ENCODE measurements at places on chromosomes 7 and 10.
A peak's percentile ranks its signal among the peaks of the same experiment; 100 is the strongest.

DNA sequence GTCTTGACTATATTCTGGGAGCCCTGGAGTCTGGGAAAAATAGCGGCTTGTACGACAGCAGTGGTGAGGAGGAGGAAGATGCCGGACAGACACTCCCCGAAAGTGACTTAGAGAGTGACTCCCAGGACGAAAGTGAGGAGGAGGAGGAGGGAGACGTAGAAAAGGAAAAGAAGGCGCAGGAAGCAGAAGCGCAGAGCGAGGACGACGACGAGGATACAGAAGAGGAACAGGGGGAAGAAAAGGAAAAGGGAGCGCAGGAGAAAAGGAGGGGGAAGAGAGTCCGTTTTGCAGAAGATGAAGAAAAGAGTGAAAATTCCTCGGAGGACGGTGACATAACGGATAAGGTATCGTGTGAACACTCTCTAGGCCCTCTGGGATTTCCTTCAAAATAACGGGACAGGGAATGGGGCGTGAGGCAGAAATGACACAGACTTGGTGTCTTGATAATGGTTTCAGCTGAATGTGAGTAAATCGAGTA lies 908 bp downstream of the NOM1 start:
- DNase-seq, result no peak

GRCh38 chr10:72611783-72612182 lies 14.1 kb downstream of the MICU1 start:
- no peak for DNase-seq

- DNase-seq, result no peak
Observed at GRCh38 chr10:82313401-82313800, 438.4 kb downstream of the NRG3 start.

DNA sequence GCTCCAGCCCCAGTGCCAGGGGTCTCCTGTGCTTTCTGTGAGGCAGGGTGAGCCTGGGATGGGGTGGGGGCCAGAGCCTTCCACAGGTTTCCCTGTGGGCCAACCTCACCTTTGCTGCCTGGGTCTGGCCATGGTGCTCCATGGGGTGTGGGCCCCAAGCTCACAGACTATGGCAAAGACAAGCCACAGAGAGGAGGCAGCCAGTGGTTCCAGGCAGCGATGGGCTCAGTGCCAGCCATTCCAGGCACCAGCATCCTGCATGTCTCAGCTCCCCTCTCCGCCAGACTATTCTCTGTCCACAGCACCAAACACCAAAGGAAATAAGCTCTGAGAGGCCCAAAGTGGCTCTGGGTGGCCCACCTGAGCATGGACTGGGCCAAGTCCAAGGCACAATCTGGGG lies 133.5 kb downstream of the PTPN20 start:
- no peak for DNase-seq

- no peak for DNase-seq
Observed at GRCh38 chr7:70303780-70304179, 705.5 kb downstream of the AUTS2 start.

GRCh38 chr7:121160150-121161008 lies 168.4 kb upstream of the WNT16 start:
- DNase-seq, result no peak

GRCh38 chr7:91029688-91030087 lies 234.5 kb upstream of the FZD1 start:
- DNase-seq, result no peak

- no peak for DNase-seq
Observed at GRCh38 chr7:2471022-2471329, 5.2 kb downstream of the GRIFIN start.

GRCh38 chr7:75835688-75836285 lies 22.2 kb upstream of the CCL24 start:
- DNase-seq, result no peak

GRCh38 chr7:100493476-100494264 lies 9.9 kb downstream of the NYAP1 start:
- DNase-seq, result no peak

DNA sequence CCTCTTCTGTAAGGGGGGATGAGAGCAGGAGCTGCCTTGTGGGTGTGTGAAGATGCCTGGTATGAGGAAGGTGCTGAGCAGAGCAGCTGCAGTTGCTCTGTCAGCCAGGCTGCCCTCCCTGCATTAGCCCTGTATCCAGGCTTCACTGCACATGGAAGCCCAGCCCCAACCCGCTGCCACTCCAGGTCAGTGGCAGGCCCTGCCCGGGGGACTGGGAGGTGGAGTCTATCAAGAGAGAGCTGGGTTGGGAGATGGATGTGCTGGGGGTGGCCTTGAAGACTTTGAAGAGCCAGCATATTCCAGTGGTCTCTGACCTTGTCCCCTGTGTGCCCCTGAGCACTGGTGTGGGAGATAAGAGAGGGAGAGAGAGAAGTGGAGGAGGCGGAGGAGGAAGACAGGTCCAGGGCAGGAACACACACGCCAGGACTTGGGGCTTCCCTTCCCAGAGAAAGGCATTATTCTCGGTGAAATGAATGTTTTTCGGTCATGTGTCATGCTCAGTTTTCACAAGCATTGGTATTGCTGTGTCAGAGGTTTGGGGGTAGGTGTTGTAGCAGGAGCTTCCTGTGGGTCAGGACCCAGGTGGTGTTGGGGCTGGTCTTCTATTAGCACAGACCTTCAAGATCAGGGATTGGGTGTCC lies 2.6 kb downstream of the PPIF start:
- DNase-seq, result no peak

DNA sequence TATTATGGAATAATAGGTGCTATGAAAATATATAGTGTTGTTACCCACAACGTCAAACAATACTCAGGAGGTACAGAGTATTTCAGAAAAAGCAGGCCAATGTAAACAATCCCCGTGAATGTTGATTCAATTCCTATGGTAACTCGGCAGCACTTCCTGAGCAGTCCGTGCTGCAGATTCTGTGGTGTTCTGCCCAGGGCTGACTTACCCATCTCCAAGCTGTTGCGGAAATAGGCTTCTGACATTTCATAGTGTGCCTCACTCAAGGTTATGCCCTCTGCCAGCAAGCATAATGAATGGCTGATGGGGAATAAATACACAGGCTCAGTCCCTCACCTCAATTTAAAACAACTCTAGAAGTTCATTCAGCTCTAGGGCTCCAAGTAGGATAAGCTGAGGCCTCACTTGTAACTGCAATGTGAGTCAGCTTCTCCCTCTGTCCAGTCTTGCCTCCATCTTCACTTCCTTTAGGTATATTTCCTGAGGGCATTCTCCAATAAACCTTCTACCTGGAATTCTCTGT lies 177.6 kb downstream of the GNAI1 start:
- no peak for DNase-seq

DNA sequence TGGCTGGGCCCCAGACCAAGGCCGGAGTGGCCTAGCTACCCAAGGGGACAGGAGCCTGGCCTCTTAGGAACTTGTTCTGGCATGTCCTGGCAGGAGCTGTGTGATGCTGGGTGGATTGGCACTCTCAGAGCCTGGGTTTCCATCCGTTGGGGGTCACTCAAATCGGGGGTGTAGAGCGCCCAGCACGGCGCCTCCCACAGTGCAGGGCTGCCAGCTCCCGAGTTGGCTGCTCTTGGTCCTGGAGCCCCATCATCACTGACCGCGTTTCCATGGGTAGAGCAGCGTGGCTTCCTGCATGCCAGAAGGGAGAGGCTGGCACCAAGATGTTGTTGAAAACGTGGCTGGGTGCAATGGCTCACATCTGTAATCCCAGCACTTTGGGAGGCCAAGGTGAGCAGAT lies 70.3 kb downstream of the UNCX start:
- DNase-seq, result no peak

- DNase-seq, result no peak
Observed at GRCh38 chr10:79327090-79327457, 20.2 kb upstream of the PPIF start.

GRCh38 chr7:152180587-152180986 lies 155.1 kb downstream of the GALNT11 start:
- DNase-seq, result no peak

DNA sequence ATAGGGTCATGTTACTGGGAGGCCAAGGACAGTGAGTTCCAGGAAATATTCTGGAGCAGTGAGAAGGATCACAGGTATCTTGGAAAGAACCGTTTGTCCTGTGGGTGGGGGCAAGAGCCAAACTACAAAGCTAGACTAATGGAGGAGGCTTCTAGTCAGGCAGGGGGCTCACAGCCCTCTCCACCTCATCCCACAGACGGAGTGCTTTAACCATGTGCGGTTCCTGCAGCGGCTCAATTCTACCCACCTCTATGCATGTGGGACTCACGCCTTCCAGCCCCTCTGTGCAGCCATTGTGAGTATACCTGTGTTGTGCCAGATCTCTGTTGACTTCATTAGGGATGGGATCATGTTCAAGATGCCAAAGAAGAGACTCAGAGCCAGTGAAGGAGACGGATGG lies 8.1 kb downstream of the SEMA4G start:
- peak; percentile 38 for DNase-seq

DNA sequence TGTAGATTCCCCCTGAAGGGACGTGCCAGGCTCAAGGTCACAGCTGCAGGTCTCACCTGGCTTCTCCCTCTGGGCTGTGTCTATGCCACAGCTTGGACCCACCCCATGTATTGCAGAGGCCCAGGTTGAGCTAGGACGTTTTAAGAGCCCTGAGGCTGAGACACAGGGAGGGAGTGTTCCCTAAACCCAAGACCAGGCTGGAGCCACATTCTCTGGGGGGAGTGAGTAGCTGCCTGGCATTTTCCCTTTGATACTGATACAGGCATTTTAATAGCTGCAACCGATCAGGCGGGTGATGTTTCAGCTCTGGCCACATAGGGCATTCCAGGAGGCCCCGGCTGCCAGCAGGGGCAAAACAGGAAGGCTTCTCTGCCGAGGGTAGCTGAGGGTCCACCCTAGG lies 13.4 kb downstream of the COL13A1 start:
- DNase-seq, result no peak

DNA sequence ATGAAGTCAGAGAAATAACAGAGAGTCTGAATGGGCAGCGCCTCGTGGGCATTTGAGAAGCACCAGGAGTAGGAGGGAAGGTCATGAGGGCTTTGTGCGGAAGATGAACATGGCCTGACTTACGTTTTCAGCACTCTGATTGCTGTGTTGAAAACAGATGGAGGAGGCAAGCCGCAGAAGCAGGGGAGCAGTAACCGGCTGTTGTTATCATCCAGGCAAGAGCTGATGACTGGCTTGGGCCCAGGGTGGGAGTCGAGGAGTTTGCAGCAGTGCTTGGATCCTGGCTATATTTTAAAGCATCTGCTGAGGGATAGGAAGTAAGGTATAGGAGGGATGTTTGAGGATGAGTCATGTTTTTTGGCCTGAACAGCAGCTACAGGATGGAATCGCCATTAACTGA lies 12.7 kb upstream of the PDLIM1 start:
- DNase-seq, result no peak

DNA sequence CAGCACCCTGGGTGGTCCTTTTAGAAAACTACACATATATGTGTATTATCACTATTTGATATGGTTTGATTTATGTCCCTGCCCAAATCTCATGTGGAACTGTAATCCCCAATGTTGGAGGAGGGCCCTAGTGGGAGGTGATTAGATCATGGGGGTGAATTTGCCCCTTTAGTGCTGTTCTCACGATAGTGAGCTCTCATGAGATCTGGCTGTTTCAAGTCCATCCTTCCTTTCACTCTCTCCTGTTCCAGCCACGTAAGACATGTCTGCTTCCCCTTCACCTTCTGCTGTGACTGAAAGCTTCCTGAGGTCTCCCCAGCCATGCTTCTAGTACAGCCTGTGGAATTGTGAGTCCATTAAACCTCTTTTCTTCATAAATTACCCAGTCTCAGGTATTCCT lies 37.3 kb downstream of the DOCK4 start:
- no peak for DNase-seq

DNA sequence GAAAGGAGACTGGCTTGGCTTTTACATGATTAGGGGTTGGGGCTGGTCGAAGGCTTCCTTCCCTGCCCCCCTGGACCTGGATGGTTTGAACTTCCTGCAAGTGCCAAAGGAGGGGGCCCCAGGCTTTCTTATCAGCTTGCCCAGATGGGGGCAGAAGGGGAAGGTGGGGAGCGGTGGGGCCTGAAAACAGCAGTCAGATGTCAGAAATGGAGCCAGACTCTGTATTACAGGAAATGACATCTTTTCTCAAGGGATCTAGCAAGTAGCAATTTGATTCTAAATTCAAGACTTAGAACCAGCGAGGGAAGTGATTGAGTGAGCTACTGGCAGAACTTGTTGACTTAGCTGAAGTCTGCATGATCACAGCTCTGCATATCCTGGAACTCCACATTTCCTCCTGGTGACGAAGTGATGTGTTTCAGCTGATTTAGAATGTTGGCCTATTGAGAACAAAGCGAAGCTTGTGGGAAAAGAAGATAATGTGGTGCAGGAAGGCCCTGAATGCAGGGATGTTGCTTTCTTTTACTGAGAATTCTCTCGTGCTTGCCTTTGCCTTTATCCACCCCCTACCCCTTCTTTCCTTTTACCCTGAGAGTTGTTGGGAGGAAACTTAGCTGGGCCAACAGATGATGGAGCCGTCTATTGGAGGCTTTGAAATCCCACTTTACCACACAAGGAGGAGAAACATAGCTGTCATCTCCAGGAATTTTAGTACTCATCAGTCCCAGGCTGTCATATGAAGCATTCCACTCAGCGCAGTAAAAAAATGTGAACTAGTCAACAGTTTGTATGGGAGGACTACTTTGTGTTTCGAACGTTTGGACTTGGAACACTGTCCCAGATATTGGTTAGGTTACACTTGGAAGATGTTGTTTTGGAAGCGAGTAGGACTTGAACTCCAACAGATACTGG lies 43.2 kb downstream of the CCNY start:
- no peak for DNase-seq

DNA sequence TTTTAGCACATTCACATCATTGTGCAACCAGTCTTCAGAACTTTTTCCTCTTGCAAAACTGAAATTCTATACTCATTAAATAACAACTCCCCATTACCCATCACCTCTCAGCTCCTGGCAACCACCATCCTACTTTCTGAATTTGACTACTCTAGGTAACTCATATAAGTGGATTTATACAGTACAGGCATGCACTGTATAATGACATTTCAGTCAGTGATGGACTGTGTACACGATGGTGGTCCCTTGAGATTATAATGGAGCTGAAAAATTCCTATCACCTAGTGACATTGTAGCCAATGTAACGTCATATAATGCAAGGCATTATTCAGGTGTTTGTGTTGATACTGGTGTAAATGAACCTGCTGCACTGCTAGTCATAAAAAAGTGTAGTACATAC lies 60.1 kb downstream of the BTRC start:
- no peak for DNase-seq

DNA sequence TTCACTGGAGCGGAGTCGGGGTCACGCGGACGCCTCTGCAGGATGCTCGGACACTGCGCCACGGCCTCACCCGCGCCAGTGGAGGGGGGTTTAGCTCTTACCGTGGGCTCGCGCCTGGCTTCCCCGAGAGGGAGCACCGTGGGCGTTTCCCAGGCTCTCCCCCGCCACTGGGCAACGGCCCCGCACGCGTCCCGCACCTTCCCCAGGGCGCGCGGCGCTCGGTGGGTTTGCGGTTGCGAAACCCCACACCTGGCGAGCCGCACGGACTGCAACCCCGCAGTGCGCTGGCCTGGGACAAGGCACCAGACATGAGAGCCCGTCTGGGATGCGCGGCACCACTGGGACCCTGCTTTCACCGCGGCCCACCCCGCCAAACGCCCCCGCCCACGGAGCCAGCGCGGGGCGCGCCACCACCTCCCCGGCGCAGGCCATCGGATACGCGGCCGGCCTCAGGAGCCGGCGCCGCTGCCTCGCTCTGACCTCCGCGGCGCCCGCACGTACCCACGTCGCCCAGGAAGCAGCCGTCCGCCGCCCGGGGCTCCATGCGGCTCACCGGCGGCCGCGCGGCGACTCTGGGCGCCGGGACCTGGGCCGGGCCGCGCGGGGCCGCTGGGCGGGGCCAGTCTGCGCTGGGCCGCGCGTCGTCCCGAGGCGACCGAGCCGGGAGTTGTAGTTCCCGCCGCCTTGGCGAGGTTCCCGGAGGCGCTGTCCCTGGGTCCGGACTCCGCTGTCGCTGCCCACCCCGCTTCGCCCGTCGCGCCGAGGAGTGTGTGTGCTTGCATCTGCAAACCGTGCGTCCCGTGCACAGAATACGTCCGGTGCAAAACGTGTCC lies at the start of gene ASB13:
Gene ASB13, minus strand, starts transcription at position 588 of the 833 bp plus-strand sequence. Its CDS starts 44 bp downstream, at position 544.
- no peak for DNase-seq
